ENCODE measurements at places on chromosomes 6 and 20.

DNA sequence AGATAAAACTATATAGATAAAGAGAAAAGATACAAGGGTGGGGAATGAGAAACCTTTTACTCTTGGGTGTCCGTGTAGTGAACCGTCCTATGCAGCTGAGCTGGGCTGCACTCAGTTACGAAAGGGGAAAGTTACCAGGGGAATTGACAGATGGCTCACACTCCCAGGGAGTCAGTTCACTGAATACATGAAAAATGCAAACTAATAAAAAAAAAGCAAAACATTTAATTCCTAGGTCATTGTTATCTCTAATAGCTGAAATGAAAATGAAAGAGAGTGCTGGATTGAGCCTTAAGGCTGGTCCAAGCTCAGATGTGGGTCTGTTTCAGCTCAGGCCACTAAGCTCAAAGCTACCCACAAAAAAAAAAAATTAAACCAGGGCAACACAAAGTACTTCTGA, 138.0 kb downstream of the THBS2 start:
- DNase-seq = no peak

DNA sequence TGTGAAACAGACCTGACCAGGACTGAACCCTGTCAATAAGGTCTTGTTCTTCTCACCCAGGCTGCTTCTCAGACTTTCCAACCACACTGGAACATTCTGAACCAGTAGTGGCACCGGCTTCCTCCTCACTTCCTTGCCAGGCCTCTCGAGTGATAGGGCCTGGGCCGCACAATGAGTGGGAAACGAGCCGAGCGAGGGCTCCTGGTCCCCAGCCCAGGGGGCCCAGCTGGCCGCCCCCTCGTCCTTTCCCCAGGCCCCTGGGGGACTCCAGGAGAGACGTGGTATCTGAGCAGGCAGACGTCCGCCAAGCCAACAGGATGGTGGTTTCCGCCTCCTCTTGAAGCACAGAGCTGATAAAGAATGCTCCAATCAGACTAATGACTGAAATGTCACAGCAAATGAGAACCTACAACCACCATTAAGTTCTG, 117.9 kb downstream of the GMDS start:
- DNase-seq = no peak

GRCh38 chr6:147063469-147064031, 140.7 kb upstream of the STXBP5 start:
- DNase-seq = no peak

- DNase-seq = no peak
Observed at GRCh38 chr6:73566954-73567591, 46.2 kb upstream of the EEF1A1 start.

DNA sequence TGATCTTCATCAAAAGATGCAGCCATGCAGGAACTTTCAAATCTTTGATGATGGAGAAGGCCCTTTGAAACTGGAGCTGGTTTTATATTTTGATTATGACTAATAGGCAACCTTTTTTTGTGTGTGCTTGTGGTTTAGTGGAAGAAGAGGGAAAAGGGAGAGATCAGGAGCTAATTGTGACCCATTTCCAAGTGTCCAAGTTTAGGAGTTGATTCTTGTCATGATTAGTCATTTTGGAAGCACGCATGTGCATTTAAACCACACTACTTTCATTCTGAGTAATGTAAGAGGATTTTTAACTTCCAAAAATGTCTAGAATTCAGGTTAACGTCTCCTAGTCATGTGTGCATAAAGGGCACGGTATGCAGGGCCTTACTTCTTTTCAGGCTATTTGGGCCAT, 3.5 kb downstream of the FOXO3 start:
- no peak for DNase-seq

- no peak for DNase-seq
Observed at GRCh38 chr6:65566117-65566516, 140.9 kb downstream of the EYS start.

DNA sequence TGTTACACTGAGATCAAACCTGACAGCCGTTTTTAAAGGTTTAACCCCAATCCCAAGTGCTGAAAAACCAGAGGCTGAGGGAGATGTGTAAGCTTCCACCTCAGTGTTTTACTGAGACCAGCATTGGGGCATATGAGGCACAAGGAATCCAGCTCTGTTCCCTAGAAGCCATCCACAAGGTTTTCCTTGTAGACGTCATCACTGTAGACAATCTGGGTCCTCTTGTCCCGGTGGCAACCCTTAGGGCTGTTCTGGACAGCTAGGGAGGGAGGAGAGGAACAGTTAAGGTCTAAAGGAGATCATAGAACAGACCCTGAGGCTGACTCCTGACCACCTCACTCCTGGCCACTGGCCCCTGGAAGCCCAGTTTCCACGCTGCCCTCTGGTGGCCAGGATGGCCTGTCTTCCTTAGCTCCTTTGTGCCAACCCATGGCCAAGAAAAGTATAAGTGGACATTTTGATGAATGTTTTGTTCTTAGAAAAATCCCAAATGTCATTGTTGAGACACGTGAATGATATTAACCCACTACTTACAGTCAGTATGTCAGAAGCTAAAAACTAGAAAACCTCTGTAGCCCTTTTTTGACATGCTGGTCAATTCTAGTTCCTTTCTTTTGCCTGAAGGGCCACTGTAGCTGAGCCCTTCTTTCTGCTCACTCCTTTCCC, 6.4 kb downstream of the CFB start:
- DNase-seq = no peak

GRCh38 chr6:110589865-110590513, 113.6 kb upstream of the SLC22A16 start:
- DNase-seq = no peak

DNA sequence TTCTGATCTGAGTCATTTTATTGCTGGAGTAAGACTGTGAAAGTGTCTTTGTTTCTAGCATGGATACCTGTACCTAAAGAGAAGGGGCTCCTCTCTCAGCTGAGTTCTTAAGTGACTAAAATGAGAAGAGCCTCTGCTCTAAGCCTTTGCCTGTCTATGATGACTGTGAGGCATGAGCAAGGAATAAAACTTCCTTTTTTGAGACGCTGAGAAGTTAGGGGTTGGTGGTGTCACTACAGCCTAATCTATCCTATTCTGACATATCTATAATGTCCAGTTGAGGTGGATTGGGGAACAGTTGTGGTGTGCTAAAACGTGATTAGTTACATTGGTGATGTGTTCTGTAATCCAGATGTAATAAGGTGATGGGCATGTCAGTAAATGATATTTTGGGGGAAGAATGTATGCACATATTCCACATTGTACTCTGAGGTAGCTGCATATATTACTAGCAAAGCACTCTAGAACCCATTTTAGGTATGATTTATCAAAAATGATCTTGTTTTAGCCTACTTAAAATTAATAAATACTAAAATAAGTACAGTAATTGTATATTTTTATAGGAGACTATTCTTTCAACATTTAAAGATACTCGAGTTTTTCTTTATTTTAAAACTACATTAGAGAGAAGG, 18.1 kb downstream of the ADGRB3 start:
- no peak for DNase-seq

GRCh38 chr6:129643176-129643575, 66.8 kb downstream of the ARHGAP18 start:
- no peak for DNase-seq

- no peak for DNase-seq
Observed at GRCh38 chr20:8862092-8862491, 206.8 kb upstream of the PLCB4 start.

DNA sequence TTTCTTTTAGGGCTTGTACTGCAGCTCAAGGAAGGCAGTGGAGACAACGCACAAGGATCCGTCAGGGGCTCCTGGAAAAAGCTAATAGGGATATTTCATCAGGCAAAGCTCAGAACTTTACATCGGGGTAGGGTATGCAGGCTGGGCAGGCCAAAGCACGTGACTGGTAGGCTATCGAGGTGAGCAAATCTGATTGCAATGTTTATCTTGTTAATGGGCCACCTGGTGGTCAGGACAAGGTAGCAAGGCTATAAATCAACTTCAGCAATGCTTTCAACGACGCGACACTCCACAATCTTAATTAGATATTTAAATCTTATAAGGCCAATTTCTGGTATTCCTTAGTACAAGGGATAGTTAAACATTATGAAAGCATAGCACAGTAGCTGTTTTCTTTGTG, 1302.8 kb upstream of the EYS start:
- no peak for DNase-seq

DNA sequence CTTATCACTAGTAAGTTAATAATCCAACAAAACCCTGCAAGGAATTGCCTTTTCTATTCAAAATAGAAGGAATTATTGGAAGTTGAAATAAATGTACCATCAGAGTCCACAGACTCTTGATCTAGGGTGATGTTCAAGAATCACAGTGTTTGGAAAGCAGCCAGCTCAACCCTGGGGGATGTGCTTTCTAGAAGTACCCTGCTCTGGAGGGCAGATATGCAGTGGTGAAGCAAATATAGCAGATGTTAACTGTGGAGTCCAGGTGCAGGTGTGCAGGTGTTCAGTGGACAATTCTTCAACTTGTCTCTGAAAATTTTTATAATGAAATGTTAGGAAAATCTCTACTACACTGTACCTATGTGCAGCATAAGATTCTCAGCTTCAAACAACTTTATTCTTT, 9.1 kb upstream of the INSM1 start:
- DNase-seq = no peak

- DNase-seq = no peak
Observed at GRCh38 chr6:92292067-92292466, 1127.3 kb downstream of the EPHA7 start.

DNA sequence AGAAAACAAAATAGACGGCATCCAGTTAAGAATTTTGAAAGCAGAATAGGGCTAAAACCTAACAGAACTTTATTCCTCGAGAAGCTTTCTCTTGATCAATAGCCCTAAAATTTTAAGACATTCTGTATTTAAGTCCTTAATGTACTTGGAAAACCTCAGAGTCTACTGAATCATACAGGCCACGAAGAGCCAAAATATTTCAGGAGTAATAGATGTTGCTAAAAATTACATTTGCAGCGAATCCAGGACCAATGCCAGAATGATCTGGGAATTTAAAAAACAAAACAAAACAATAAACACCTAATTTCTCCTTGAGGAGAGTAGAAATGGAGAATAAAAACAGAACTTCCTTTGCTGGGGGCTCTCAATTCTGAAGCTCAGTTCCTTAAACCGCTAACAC, 23.3 kb downstream of the ATXN1 start:
- DNase-seq = no peak

DNA sequence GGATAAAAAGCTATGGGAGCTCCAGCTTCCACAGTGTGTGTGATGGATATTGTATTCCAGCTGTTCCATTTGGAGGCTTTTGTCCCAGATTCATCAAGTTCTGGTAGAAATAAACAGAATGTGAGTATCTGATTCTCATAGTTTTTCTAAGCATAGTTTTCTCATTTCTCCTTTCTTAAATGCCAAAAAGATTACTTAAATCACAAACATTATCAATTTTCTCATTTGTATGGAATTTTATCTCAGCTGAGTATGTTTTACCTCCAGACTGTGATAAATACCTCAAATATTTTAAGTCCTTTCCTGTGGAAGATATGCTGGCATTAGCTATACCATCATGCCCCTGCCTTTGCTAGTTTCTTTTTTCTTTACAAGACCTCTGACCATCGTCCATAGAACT, 767.3 kb downstream of the TFAP2A start:
- DNase-seq = no peak

DNA sequence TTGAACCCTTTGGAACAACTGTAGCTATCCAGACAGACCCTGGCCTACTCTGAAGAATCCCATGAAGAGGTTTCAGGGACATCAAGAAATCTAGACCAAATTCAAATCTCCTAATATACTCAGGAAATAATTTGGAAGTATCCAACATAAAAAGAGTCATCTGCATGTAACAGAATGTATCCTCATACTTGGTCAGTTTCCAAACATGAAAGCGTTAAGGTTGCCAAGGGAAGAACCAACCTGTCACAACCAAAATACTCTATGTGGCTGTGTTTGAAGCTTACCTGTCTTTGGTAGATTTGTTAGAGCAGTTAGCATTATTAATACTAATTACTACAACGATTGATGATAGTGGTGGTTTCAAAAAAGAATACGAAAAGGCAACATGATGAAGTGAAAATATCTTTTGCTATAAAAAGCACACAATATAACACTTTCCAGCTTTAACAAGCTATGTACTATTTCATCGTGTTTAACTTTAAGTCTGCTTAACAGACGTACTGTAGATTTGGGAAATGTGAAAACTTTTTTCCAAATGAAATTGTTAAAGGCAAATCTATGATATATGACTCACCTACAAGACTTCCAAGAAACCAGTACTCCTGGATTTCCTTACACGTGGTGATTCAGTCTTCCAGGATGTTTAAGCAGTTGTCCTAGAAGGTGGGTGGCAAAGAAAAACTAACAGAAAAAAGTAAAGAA, 46.6 kb upstream of the ENPP1 start:
- DNase-seq = no peak

DNA sequence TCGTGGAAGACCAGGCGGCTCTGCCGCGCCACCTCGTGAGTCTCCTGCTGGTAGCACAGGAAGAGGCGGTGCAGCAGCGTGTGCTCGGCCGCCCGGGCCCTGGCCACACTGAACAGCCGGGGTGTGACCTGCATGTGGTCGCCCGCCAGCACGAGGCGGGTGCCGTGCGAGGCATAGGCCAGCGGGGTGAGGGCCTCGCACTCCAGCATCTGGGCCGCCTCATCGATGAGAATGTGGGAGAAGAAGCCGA, 7.0 kb downstream of the HELZ2 start:
- no peak for DNase-seq

DNA sequence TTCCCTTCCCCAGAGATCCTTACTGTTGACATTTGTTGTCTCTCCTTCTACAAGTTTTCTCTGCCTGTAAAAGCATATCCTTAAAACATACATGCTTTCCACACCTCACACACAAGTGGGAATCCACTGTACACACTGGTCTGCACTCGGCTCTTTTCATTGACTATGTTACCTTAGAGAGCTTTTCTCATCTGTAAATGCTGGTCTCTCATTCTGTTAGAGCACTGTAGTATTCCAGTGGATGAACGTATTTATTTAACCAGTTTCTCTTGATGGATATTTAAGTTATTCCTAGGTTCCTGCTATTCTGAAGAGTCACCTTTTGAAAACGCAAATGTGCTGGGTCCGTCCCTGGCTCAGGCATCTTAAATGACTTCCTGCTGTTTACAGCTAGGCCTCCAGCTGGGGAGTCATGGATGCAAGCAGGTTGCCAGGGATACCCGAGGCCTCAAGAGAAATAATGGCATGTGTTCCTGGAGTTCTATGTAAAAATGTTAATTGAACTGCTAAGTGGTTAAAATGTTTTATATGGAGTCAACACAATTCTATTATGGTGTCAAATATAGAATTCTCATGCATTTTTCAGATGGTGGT, 61.1 kb upstream of the TGM3 start:
- DNase-seq = no peak

DNA sequence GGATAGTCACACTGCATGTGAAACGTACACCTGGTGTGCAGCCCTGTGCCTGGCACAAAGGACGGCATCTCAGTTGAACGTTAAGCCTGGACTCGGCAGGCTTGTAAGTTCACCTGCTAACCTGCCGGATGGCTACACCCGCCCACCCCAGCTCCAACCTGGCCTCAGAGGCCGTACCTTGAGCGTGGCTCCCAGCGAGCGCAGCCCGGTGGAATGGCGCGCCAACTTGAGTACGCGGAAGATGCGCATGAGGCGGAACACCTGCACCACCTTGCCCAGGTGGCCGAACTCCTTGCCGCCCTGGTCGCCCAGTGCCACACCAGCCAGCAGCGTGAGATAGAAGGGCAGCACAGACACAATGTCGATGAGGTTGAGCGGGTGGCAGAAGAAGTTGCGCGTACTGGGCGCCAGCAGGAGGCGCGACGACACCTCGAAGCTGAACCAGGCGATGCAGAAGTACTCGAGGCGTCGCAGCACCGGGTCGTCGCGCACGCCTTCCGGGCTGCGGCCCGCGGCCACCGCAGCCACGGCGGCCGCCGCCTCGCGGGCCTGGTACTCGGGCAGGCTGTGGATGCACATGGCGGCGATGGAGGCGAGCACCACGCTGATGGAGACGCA, 3.3 kb downstream of the KCNS1 start:
- DNase-seq = no peak

- DNase-seq = no peak
Observed at GRCh38 chr6:16236009-16236501, 2.3 kb upstream of the GMPR start.

All from activated gamma-delta T cell (primary cell).